ENCODE measurements at places on chromosomes 11 and 22.

DNA sequence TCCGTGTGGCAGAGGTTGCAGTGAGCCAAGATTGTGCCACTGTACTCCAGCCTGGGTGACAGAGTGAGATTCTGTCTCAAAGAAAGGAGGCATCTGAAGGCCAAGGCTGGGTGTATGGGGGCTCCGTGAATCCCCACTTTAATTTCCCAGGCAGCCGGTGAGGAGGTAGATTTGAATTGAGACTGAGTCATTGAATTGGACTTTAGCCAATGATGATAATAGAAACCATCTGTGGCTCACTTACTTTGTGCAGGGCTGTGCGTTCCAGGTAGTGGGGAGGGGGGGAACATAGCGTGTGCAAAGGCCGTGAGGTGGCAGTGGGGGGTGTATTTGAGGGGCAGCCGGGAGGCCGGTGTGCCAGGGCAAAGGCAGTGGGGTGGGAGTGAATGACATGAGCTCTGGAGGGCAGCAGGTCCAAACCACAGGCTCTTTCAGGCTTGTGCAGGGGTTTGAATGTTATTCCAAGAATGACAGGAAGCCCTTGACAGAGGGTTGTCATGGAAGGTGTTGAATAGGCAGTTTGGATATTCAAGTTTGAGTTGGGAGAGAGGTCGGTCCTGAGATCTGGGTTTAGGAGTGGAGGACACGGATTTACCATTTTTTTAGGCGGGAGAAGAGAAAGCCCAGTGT, 6.1 kb downstream of the ARHGAP8 start:
- no peak for DNase-seq

GRCh38 chr22:22424210-22424800, 84.2 kb downstream of the ZNF280B start:
- DNase-seq = no peak

DNA sequence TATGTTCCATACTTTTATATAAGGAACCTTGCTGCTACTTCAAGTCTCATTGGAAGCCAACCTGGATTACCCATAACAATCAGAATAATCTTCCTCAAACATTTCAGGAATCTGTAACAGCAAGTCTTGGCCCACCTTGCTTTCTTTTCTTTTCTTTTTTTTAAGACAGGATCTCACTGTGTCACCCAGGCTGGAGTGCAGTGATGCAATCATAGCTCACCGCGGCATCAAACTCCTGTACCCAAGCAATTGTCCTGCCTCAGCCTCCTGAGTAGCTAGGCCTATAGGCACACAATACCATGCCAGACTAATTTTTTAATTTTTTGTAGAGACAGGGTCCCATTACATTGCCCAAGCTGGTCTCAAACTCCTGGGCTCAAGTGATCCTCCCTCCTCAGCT, 29.3 kb upstream of the PRDM10 start:
- DNase-seq = no peak

GRCh38 chr11:19982774-19983495, 177.3 kb downstream of the DBX1 start:
- DNase-seq = no peak

GRCh38 chr11:60952742-60953170, 780 bp upstream of the SLC15A3 start:
- no peak for DNase-seq

DNA sequence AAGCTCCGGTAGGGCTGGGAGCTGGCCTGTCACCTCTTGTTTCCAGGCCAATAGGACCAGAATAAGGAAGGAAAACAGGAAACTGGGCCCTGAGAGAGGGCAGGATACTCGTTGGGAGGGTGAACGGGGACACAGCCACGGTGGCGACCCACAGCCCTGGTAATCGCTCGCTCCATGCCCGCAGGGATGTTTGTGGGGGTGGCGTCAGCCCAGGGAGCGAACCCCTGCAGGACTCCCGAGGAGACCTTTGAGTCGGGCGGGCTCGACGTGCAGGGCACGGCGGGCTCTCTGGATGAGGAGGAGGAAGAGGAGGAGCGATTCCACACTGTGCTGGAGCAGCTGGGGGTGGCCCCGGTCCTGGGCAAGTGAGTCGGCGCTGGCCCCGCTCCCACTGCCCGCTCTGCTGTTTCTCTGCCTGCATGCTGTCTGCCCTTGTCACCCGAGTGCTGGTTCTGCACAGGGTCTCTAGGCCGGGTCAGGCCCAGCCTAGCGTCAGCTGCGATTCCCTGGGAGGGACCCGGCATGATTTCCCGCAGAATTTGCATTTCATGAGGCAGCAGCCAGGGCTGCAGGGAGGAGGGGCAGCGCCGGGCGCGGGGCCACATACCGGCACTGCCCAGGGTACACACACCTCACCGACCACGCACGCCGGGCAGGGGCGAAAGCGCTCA, 1.6 kb downstream of the CRACR2B start:
- DNase-seq = peak; percentile 82

DNA sequence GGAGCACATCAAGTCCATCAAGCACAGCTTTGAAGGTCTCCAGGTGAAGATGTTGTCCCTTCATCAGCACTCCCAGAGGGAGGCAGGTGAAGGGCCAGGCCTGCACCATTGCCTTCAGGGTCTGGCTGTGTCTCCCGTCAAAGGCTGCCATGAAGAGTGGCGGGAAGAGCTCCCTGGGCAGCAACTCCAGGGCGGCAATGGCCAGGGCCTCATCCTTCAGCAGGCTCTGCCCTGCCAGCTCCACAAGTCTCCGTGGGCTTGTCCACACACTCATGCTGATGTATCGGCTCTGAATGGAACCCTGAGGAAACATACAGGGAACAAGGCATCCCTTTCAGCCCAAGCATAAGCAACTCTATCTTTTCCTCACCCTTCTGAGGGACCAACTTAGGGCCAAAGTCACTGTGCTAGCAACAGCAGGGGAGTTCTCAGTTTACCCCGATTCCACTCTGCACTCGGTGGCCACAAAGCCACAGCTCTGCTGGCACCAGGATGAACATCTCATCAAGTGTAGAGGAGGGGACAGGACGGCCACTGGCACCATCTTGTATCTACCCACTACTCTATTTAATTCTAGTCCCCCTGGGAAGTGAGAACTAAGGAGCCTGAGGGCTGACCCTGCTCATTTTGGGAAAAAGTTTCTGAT, 8.2 kb downstream of the PRAME start:
- DNase-seq = no peak

DNA sequence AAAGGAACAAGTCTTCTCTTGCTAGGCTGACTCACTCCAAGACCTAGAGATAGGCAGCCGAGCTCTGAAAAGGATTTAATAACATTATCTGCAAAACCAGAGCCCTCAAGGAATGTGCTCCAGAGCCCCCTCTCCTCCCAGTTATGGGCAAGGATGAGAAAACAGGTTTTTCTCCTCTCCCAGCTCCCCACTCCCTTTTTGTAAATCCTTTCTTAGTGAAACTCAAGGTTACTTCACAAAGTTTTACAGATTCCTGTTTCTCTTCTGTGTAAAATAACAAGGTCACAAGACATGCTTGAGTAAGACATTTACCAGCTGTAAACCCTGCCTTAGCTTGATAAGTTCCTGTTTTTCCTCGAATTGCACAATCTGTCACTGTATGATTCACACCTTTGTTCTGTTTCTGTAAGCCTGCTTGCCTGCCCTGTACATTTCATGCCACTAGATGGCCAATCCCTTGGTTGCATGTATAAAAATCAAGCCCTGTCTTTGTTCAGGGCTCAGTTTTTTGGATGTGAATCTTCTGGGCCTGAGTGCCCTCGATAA, 489.4 kb downstream of the KCNA4 start:
- DNase-seq = no peak
